Neural cell (in vitro differentiated cells): ENCODE measurements at places on chromosomes 6 and 20. TPM values are rescaled to one million over a fixed set of nuclear protein-coding genes. Genes with fewer than 3 reads are reported as not detected.

Gene BANF2
- not detected in 2 replicates for polyA plus RNA-seq

Gene C6orf58
- polyA plus RNA-seq: 0.52 and 0.97 TPM in 2 replicates

Gene CST3
- 52.4 and 54.6 TPM in 2 replicates for polyA plus RNA-seq

Gene OPRM1
- polyA plus RNA-seq: 1.5 and 1.9 TPM in 2 replicates

Gene SLC35F1
- 35.1 and 38.6 TPM in 2 replicates for polyA plus RNA-seq

Gene DNAH8
- 0.07 and 0.10 TPM in 2 replicates for polyA plus RNA-seq

Gene RAE1
- 134 and 136 TPM in 2 replicates for polyA plus RNA-seq

Gene CPXM1
- 42.1 and 44.0 TPM in 2 replicates for polyA plus RNA-seq

Gene ZBP1
- polyA plus RNA-seq: not detected in 2 replicates

Gene CTAGE9
- polyA plus RNA-seq: not detected in 2 replicates

Gene DPPA5
- polyA plus RNA-seq: not detected in 2 replicates

Gene RBPJL
- not detected in 2 replicates for polyA plus RNA-seq

Gene FAM229B
- polyA plus RNA-seq: 140 and 142 TPM in 2 replicates

Gene TAP1
- not detected in 2 replicates for polyA plus RNA-seq

Gene SLC22A2
- not detected in 2 replicates for polyA plus RNA-seq

Gene BPIFB1
- polyA plus RNA-seq: not detected in 2 replicates

Gene OLIG3
- not detected in 2 replicates for polyA plus RNA-seq
